Esophagus (tissue), 2 donors: ENCODE measurements at places on chromosomes 16 and 17. TPM values are rescaled to one million over a fixed set of nuclear protein-coding genes. Genes with fewer than 3 reads are reported as not detected.

CFAP119 gene
- polyA plus RNA-seq = 6.2 TPM

ACADVL gene
- polyA plus RNA-seq = 484 TPM

BCL6B gene
- 1.8 TPM for polyA plus RNA-seq

TRAF7 gene
- 40.1 TPM for polyA plus RNA-seq

ZSCAN10 gene
- polyA plus RNA-seq = not detected
